ENCODE measurements at places on chromosomes 5 and 9.

DNA sequence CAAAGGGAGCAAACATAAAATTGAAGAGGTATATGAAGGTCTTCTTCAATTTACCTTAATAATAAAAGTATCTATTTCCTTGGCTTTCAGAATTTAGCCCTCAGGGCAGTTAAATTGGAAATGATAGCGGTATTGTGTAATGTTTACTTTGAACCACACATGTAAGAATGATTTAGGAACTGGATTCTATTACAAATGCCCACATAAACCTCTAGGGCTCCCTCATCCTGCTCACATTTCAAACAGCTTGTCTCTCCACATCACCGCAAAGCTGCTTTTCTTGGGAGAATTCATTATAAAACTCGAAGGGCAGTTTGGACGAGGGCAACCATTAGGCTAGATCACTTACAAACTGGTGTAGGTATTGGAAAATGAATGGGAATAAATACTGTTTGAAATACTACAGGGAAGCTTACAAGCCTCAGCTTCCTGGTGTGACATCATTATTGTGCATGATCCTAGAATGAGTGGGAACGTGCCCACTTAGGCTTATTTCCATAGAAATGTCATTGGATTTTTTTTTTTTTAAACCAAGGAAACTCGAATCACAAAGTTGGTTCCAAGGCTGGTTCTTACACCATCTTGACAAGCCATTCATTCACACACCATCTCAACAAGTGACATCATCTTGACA, 47.3 kb downstream of the MTRR start:
- no peak for DNase-seq

DNA sequence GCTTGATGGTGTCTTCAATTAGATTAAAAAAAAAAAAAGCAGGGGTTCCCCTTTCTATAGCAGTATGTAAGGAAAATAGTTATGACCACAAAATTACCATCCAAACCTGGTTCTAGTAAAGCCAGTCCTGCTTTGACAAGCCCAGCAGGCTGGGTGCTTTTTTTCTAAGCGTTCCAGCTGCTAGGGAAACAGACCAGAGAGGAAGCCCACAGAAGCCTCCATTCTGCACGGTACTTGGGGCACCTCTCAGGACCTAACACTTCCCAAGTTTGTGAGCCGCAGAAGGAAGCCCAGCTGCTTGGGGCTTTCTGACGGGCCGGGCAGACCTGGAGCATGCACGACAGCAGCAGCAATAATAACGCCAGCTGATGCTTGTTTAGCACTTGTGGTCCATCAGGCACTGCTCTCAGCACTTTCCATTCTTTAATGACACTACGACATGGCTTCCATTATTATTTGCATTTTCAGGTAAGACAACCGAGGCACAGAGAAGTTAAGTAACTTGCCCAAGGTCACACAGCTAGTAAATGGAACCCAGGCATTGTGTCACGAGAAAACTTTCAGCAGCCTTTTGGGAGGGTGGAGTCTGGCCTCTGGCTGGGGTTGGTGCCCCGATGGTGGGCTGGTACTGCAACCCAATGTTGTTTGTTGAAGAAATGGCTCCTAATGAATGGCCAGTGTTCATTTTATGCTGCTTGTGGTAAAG, 15.4 kb downstream of the LMX1B start:
- no peak for DNase-seq

GRCh38 chr9:27933210-27934025, 360.1 kb upstream of the C9orf72 start:
- no peak for DNase-seq

GRCh38 chr5:56306433-56307150, 73.5 kb upstream of the ANKRD55 start:
- no peak for DNase-seq

GRCh38 chr9:118423021-118423420, 718.8 kb downstream of the TLR4 start:
- no peak for DNase-seq

DNA sequence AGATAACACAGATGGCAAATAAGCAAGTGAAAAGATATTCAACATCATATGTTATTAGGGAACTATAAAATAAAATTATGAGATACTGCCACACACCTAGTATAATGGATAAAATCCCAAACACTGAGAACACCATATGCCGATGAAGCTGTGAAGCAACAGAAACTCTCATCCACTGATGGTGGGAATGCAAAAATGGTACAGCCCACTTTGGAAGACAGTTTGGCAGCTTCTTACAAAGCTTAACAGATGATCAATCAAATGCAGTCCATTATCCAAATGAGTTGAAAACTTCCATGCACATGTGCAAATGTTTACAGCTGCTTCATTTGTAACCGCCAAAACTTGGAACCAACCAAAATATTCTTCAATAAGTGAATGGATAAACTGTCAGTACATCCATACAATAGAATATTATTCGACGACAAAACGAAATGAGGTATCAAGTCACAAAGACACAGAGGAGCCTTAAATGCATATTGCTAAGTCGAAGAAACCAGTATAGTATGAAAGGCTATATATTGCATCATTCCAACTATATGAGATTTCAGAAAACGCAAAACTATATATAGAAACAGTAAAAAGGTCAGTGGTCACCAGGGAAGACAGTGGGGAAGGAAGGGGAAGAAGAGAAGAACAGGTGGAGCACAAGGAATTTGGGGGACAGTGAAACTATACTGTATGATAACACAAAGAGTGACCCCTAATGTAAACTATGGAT, 14.9 kb downstream of the PFDN1 start:
- no peak for DNase-seq

DNA sequence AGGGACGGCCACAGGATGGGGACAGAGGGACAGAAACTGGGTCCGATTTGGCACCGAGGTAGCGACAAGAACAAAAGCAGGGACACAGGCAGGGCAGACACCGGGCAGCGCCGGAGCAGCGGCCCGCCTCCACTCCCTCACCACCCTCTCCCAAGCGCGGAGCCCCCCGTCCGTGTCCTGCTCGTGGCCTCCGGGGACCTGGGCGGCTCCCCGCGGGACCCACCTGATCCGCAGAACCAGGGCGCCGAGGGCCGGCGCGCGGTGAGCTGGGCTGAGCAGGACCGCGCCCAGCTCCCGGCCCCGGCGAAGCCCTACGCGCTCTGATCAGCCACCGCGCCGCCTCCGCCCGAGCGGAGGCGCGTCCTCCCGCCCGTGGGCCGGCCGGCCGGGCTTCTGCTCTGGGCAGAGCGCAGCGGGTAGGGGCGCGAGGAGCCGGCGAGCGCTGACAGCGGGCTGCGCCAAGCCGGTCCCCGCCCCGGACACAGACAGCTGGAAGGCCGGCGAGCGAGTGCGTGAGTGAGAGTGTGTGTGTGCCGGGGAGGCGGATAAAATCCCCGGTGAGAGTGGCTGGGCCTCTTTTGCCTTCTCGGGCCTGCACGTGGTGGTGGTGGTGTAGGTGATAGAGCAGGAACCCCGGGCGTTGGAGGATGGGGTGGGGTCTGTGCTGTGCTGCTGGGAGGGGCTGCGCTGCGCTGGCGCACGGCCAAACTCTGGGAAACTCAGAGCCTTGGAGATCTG, at the start of gene GGTA1:
TSS of gene GGTA1 (minus strand) at position 418 of the 738 bp plus-strand sequence. CDS start 31,922 bp downstream, outside the sequence.
- DNase-seq, result peak; percentile 71

- no peak for DNase-seq
Measured at GRCh38 chr5:176901260-176902101, 2.3 kb upstream of the HK3 start.

DNA sequence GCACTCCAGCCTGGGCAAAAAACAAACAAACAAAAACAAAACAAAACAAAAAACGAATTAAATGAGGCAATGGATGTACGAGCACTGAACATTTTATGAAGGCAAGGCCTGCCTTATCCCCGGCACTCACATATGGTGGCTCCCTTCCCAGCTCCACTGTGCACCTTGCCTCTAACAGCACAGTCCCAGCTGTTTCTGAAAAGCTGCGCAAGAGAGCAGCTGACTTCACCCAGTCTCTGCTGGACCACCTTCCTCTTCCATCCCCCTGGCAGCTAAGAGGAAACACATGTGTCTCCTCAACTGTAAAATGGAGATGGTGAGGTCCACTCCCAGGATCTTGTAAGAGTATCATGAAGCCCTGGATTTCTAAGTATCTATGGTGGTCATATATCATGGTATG, 100.7 kb downstream of the KLF4 start:
- DNase-seq, result no peak

GRCh38 chr9:93710370-93710723, 134.0 kb downstream of the PHF2 start:
- no peak for DNase-seq

GRCh38 chr5:171433352-171433698, 13.9 kb downstream of the FGF18 start:
- no peak for DNase-seq

DNA sequence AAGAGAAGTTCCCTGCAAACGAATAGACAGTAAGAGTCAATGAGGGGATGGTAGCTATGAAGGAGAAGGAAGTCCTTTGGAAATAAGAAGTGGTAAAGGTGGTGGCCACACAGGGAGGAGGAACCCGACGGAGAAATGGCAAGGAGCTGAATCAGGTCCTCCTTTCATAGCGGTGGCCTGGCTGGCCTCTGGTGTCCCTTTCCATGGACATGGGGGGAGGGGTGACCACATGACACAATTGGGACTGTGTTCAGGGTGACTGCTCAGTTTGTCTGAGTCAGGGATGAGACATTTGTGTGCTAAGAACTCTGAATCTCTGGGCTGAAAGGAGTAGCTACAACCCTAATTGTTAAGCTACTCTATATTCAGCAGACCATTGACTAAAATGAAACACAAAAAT, 28.7 kb upstream of the TIMD4 start:
- DNase-seq, result no peak

DNA sequence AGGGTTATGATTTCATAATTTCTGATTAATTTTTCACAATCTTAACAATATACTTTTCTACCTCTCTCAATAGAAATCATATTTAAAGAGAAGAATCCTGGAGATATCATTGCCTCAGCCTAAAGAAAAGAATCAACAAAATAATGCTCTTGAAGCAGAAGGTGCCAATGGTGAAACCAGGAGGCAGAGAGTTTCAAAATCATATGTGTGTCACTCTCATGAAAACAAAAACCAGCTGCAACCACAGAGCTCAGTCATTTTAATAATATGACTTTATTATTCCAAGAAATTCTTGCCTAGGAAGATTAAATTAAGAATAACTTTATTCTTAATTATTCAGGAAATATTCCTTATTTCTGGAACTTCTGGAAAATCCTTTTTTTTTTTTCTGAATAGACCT, 266.8 kb upstream of the ACTBL2 start:
- peak; percentile 22 for DNase-seq

- no peak for DNase-seq
Measured at GRCh38 chr5:118722122-118723020, 266.0 kb downstream of the DTWD2 start.

GRCh38 chr5:122870219-122870856, 24.9 kb downstream of the SNX24 start:
- DNase-seq, result peak; percentile 32

DNA sequence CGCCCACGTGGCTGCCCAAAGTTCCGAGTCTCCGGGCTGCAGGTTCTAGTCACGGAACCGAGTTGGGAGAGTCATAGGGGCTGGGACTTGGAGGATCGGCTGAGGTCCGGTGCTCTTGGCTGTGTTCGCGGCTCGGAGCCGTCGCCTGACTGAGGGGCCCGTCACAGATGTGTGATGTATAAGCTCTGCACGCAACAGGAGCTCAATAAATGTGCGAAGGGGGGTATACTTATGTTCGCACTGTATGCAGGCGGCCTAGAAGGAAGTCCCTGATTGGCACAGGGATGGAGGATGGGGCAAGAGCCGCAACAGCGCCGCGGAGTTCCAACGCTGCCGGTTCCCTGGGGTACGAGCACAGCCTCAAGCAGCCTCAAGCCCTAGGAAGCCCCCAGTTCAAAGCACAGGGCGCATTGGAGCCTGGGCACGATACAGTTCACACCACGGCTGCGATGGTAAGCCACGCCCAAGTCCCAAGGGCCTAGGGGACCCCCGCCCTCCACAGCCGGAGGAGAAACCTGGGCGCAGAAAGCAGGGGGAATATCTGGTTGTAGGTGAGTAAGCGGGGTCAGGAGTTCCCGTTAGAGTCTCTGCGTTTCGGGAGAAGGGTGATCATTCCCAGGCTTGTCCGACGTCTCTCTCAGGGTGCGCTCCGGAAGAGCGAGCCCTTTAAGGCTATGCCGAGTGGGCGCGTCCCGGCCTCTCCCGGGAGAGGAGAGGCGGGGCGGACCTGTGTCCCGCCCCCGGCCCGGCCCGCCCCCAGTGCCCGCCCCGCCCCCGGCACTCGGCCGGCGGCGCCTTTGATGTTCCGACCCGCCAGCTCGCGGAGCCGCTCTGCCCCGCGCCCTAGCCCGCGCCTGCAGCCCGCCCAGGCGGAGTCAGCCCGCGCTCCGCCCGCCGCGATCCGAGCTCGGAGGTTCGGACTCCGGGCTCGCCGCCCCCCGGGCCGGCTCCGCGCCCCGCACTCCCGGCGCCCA, at the start of gene TCF7:
TSS of gene TCF7 (plus strand) at position 780 of the 974 bp plus-strand sequence. CDS start 226 bp downstream, outside the sequence.
- DNase-seq, result peak; percentile 72

- no peak for DNase-seq
Measured at GRCh38 chr5:107508097-107508496, 162.6 kb downstream of the EFNA5 start.

DNA sequence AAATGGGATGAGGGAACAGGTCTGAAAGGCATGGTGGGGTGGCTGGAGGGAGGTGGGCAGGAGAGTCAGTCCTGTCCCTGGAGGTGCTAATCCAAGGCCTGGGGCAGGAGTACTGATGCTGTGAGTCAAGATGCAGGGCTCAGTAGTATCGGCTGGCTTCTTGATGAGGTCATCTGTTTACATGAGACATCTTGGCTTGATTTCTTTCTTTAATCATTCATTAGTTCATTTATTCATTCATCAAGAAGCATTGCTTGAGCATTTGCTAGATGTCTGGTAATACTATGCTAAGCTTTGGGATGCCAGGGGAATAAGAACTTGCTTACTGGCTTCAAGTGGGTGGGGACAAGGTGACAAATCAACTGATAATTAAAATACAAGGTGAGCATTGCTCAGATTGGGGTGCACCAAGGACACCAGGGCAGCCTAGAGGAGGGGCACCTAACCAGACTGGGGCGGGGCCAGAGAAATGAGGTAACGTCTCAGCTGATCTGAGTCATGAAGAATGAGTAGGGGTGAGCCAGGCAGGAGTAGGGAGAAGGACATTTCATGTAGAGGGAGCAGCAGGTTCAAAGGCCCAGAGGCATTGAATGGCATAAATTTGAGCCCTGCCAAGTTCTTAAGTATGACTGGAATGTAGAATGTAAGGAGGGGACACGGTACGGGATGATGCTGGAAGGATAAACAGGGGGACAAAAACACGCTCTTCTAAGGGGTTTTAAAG, 88.8 kb downstream of the EGFLAM start:
- DNase-seq, result no peak

DNA sequence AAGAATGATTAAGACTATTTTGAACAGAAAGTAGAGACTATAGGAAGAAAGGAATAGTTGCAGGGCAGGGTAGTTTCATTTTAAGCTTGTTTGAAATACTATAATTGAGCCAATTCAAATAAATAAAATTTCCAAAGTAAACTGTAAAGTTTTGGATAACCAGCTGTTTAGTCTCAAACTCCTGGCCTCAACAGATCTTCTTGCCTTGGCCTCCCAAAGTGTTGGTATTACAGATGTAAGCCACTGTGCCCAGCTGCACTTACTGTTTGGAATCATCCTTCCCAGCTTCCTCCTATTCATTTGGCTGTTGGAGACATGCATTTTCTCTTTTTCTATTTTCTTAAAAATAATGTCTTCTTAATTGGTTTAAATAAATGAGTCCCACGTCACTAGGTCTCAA, 231.0 kb downstream of the NNT start:
- DNase-seq, result no peak

GRCh38 chr5:41043109-41043747, 27.9 kb downstream of the MROH2B start:
- no peak for DNase-seq

GRCh38 chr5:138226910-138227309, 13.8 kb upstream of the CDC23 start:
- no peak for DNase-seq

GRCh38 chr9:3099646-3100045, 255.8 kb upstream of the PUM3 start:
- no peak for DNase-seq

All from fibroblast of pulmonary artery (primary cell).